ENCODE measurements at places on chromosomes 1 and 21.
A peak's percentile ranks its signal among the peaks of the same experiment; 100 is the strongest.

- H3K27ac ChIP-seq: no peak overlapping the region
- no peaks in the 10 kb centered on the region for H3K4me1 ChIP-seq
- no peak for DNase-seq
- no peaks in the 10 kb centered on the region for H3K36me3 ChIP-seq
- no peaks in the 10 kb centered on the region for H3K27me3 ChIP-seq
These were observed 319.1 kb upstream of the SGIP1 start for GRCh38 chr1:66214901-66215300.

GRCh38 chr1:180632326-180633056 lies 669 bp downstream of the XPR1 start:
- DNase-seq: peak; percentile 94
- no peaks in the 10 kb centered on the region for H3K27me3 ChIP-seq
- H3K4me3 ChIP-seq: peak overlapping the region; percentile 69
- H3K27ac ChIP-seq: peak overlapping the region; percentile 95

GRCh38 chr1:92446546-92446945 lies 40.2 kb downstream of the GFI1 start:
- H3K4me1 ChIP-seq: no peaks in the 10 kb centered on the region
- no peak overlapping the region for H3K27ac ChIP-seq
- no peaks in the 10 kb centered on the region for H3K36me3 ChIP-seq
- H3K4me3 ChIP-seq: no peak overlapping the region
- no peak for DNase-seq

DNA sequence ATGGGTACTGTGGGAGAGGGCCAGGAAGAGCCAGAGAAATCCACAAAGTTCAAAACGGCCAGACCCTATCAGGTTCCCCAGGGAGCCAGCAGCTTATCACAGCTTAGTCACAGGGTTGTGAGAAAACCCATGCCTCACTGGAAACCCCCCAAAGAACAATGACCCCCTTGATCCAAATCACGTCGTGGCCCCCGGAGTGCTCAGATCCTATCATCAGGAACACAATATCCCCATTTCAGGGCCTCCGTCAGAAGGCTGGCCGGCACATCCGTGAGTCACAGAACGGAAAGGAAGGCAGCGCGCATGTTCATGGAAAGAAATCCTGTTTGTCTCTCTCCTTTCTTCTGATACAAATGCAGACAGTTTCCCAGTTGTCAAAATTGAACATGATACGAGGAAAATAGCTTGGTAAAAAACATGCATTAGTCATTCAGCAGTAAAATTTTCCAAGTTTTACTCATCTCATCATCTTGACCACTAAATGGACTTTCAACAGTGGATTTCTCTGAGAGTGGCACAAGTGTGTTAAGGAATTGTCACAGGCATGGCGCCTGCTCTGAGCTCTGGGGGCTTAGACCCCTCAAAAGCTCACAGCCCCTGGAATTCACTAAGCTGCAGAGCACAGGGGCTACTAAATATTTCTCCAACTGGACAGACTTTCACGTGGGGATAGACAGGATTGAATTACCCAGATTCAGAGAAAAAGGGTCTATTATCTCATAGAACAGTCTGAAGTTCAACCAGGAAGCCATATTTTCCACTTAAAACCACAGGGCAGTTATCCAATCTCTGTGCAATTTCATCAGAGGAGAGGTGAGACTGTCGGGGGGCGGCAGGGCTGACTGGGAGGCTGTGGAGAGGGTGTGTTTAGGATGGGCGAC lies 124.8 kb downstream of the RIPK4 start:
- no peak overlapping the region for H3K4me3 ChIP-seq
- no peaks in the 10 kb centered on the region for H3K36me3 ChIP-seq
- no peak for DNase-seq

DNA sequence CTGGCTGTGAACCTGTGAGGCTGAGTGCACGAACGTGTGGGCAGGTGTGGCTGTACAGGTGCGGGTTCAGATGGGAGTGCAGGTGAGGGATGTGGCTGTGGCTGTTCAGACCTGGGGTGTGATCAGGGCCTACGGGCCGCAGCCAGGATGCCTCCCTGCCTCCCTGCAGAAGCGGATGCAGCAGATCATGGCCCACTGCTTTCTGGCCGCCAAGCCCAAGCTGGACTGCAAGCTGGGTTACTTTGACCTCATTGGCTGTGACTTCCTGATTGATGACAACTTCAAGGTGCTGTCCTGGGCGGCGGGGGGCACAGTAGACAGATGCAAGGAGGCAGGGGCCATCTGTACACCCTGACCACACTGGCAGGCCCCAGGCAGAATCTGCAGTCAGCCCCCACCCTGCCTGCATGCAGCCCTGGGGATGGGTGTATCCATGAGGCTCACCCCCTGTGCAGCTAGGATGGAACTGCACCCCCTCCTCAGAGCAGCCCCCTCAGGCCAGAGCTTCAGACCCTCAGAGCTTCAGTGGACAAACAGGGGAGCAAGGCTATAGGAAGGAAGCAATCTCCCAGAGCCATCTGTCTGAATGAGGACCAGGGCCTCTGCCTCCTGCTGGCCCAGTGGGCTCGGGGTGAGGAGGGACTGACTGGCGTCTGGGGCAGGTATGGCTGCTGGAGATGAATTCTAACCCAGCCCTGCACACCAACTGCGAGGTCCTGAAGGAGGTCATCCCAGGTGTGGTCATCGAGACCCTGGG lies 9.8 kb downstream of the TNFRSF18 start:
- no peak overlapping the region for H3K27ac ChIP-seq
- no peaks in the 10 kb centered on the region for H3K36me3 ChIP-seq
- H3K4me1 ChIP-seq: peaks cover 16% of the 10 kb centered on the region
- DNase-seq: no peak

DNA sequence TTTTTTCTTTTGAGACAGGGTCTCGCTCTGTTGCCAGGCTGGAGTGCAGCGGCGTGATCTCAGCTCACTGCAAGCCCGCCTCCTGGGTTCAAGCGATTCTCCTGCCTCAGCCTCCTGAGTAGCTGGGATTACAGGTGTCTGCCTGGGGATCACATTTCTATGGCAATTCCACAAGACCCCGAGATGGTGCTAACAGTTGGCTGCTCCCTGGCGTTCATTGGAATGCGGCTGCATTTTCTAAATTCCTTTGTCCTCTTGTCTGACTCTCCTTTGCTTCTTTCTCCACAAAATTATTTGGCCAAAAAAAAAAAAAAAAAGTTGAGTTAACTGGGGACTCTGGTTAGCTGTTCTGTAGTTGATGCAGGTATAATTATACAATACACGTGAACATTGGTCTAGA lies 176.4 kb downstream of the ETS2 start:
- no peak overlapping the region for H3K27ac ChIP-seq
- no peaks in the 10 kb centered on the region for H3K36me3 ChIP-seq
- no peaks in the 10 kb centered on the region for H3K27me3 ChIP-seq
- H3K4me3 ChIP-seq: no peak overlapping the region
- H3K4me1 ChIP-seq: peaks cover 22% of the 10 kb centered on the region

- no peak overlapping the region for H3K4me3 ChIP-seq
- H3K27me3 ChIP-seq: no peaks in the 10 kb centered on the region
- H3K36me3 ChIP-seq: no peaks in the 10 kb centered on the region
- no peak overlapping the region for H3K27ac ChIP-seq
- H3K4me1 ChIP-seq: no peaks in the 10 kb centered on the region
- no peak for DNase-seq
These were observed 72.6 kb upstream of the TRABD2B start for GRCh38 chr1:48069662-48070395.

All from upper lobe of left lung (tissue), 6 donors.